ENCODE measurements at places on chromosomes 5 and 9.

GRCh38 chr9:101083448-101084202, 55.1 kb downstream of the PLPPR1 start:
- DNase-seq, result no peak

GRCh38 chr5:22709743-22710142, 143.4 kb downstream of the CDH12 start:
- no peak for DNase-seq

GRCh38 chr5:142701673-142702311, 15.9 kb upstream of the FGF1 start:
- no peak for DNase-seq

DNA sequence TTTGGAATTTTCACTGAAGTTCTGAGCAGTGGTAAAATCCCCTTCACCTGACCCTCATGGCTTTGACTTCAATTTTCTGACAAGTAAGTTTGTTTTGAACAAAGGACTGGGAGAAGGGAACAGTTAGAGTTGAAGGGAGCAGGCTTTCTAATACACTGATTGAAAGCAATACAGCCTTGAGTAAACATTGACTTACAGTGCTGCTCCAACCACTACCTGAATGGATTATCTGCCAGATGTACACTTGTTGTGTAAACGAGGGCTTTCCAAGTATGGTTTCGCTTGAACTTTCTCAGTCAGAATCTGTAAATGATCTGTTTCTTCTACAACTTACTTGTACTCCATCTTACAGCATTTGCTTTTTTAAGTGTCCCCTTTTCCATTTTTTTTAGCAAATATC, 1414.9 kb upstream of the NUDT12 start:
- peak; percentile 48 for DNase-seq

DNA sequence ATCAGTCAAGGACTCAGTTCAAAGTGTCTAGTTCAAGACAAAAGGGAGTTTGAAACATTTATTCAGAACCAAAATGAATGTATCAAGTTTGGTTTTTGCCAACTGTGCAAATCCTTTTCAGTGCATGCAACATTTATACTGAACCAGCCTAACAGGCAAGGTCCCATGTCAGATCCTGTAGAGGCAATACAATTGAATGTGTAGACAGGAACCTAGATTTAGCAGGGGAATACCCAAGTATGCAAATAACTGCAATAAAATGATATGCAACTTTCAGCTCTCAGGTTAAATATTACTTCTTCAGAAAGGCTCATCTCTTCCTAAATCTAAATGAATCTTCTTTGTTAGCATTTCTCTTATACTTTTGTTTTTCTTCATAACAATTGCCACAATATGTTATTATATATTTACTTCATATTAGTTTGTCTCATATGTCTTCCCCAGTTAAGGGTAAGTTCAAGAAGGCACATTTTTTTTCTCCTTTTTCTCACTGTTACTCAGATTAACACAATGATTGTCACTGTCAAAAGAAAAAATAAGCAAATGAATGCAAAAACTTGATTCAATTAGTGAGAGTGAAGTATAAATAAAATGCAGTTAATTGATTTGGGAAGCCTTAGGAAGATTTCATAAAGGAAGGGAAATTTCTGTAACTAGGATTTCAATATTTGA, 163.9 kb upstream of the RASA1 start:
- DNase-seq, result no peak

- DNase-seq, result no peak
These were observed 8.5 kb downstream of the PANK3 start for GRCh38 chr5:168570490-168571328.

GRCh38 chr9:105309531-105309931, 65.1 kb downstream of the SLC44A1 start:
- no peak for DNase-seq

DNA sequence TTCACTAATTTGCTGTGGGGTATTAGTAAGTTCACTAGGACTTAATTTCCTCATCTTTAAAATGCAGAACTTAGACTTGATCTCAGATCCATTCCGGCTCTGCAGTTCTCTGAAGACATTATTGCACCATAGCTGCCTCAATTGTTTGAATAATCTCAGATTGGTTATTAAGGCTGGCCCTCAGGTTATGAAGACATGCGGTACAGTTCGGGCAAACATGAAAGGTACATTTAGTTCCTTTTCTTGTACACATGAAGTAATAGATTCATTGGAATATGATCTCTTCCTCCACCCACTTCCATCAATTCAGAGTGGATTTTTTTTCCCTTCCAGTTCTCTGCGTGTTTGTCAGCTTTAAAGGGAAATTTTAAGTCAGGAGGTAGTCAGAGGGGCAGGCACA, 28.0 kb downstream of the ATP6V0E1 start:
- DNase-seq, result no peak

GRCh38 chr5:175343308-175343707, 100.7 kb downstream of the DRD1 start:
- DNase-seq, result no peak

- no peak for DNase-seq
These were observed 23.9 kb upstream of the SAP30L start for GRCh38 chr5:154421868-154422267.

DNA sequence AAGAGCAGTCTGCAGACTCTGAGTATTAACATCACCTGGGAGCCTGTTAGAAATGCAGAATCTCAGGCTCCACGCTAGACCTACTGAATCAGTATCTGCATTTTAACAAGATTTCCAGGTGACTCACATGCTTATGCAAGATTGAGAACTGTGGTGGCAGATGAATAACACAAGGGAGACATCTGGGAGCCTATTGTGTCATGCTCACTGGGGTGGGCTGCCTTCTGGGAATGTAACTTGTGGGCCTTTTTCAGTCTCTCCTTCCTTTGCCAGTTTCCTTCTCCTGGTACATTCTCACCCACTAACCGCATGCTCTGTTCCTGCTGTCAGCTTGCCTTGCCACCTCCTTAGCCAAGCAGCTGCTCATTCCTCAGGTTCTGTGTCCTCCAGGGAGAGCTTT, 176.6 kb upstream of the C9orf72 start:
- no peak for DNase-seq

DNA sequence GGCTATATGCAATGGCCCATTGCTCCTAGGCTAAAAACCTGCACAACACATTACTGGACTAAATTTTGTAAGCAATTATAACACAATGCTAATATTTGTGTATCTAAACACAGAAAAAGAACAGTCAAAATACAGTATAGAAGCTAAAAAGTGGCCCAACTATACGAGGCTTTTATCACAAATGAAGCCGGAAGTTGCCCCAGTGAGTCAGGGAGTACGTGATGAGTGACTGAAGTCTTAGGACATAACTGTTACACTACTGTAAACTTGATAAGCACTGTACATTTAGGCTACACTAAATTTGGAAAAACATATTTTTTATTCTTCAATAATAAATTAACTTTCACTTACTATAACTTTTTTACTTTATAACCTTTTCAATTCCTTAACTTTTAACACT, 105.2 kb upstream of the PRR16 start:
- DNase-seq, result no peak

GRCh38 chr5:123496892-123497291, 15.1 kb upstream of the CSNK1G3 start:
- no peak for DNase-seq

- DNase-seq, result no peak
These were observed 2.0 kb downstream of the PPP3R2 start for GRCh38 chr9:101592788-101593187.

DNA sequence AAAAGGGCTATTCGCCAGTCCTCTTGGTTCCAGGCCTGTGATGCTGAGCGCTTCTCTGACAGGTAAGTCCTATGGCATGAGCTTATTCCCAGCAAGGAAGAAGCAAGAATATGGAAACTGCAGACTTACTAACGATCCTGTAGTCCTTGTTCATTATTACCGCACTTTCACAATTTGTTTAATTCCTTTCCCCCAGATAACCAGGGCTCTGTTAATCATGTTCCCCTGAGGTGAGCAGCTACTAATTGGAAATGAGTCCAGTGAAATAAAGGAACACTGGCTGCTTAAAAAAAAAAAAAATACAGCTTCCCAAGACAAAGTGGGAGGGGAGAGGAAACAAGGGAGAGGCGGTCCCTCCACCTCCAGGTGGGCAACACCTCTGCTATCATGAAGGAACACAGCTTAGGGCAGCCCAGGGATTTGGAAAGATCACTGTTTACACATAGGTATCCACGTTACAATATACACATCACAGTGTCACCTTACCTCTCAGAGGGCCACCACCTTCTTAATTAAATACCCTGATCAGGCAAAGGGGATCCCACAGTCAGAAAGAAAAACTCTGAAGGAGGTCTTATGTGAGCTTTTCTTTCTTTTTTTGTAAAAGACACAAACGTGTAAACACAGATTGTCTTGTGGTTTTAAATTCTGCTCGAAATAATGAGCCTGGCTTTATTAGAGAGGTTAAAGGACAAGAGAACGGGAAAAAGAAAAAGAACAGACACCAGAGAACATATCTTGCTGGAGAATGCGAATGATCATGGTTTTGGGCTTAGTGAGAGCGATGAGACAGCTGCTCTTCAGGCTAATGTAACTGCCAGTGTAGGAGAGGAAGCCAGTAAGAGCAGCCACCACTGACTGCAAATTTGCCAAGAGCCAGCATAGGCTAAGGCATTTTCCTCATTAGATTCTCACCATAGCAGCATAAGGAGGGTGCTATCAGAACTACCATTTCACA, 258.6 kb downstream of the CRB2 start:
- peak; percentile 19 for DNase-seq

DNA sequence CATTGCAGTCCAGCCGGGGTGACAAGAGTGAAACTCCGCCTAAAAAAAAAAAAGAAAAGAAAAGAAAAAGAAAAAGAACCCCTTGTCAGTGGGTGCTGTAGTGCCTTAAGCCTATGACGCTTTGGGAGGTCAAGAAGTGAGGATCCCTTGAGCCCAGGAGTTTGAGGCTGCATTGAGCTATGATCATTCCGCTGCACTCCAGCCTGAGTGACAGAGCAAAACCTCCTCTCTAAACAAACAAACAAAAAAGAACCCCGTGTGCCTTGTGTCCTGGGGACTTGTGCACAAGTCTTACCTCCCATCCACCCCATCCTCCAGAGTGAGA, 33.5 kb upstream of the STXBP1 start:
- no peak for DNase-seq

DNA sequence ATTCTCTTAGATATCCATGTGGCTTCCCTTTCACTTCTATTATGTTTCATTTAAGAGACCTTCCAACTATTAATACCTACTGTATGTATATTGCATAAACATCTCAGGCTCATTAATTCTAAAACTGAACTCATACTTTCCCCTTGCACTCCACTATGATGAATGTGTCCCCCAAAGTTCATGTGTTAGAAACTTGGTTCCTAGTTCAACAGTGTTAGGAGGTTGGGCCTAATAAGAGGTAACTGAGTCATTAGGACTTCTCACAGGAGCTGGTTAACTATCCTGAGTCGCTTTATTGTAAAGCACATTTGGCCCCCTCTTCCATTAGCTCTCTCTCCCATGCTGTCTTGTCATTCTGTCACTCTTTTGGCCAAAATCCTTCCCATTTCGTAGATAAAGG, 22.0 kb downstream of the ANKHD1 start:
- no peak for DNase-seq

DNA sequence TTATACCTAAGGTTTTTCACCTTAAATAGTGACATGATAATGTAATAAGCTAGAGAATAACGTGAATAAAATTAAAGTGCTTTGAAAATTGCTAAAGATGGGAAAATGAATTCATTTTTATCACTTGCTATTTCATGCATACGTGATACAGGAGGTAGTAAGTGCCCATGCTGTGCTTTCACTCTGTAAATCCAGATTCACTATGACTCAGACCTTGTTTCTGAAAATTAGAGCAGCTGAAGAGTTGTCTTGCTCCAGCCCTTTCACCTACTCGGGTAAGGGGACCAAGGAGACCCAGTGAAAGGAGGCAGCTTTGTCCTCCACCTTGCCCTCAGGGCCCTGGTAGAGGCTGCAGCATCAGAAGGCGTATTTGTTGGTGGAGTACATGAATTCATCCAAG, 87.9 kb downstream of the ANKH start:
- DNase-seq, result no peak

DNA sequence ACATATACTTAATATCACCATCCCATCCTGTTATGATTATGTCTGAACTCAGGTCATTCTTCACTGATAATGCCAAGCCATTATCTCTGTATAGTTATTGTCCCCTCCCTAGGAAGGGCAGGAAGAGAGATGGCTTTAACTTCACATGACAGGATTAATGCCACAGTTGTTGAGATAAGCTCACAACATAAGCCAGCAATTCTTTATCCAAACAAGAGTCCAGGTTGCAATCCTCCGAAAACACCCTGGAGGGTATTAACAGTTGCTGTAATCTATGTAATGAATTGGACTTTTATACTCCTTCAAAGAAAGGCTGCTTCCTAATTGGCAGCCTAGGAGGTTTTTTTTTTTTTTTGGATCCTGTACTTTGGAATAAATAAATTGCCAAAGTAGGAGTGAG, 779.4 kb downstream of the SEMA5A start:
- DNase-seq, result no peak

DNA sequence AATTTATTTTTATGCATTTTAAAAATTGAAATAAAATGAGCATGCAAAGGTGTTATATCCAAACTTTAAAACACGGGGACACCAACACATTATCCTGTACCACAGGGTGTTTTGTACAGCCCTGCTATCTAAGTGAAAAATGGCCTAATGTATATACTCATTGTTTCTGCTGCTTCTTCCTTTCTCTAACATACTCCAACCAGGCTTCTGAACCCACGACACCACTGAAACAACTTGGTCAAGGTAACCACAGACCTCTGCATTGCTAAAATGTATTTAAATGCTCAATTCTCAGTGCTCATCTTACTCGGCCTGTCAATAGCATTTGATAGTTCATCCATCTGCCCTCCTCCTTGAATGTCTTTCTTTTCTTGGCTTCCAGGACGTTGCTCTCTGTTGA, 48.3 kb downstream of the DENND1A start:
- DNase-seq, result no peak

GRCh38 chr5:176425791-176426190, 9.5 kb upstream of the CLTB start:
- DNase-seq, result no peak

- no peak for DNase-seq
These were observed 946 bp downstream of the ADCY2 start for GRCh38 chr5:7396713-7397454.

- peak; percentile 34 for DNase-seq
These were observed 13.7 kb downstream of the TRIO start for GRCh38 chr5:14156650-14157492.

- no peak for DNase-seq
These were observed 140.3 kb upstream of the IER5L start for GRCh38 chr9:129318121-129319075.
